ENCODE measurements at places on chromosomes 6 and 20. TPM values are rescaled to one million over a fixed set of nuclear protein-coding genes. Genes with fewer than 3 reads are reported as not detected.

DNA sequence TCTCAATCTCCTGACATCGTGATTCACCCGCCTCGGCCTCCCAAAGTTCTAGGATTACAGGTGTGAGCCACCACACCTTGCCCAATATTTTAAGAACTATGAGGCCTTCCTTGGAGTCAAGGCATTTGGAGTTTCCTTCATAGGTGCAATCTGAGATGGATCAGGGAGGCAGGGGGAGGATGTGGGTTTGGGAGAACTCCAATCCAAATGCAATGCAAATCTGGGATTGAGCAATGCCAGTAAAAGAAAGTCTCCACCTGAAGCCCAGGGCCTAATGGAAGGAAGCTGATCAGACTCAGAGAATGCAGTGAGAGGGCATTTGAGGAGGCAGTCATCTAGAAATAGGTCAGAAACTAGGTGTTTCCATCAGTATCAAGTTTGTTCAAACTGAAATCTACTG lies 21.2 kb downstream of the RSPH3 start:
- H3K4me3 ChIP-seq = no peak overlapping the region
- H3K36me3 ChIP-seq = no peaks in the 10 kb centered on the region
- DNase-seq = no peak
- H3K27ac ChIP-seq = no peak overlapping the region
- H3K4me1 ChIP-seq = no peaks in the 10 kb centered on the region
- no peaks in the 10 kb centered on the region for H3K27me3 ChIP-seq

DNA sequence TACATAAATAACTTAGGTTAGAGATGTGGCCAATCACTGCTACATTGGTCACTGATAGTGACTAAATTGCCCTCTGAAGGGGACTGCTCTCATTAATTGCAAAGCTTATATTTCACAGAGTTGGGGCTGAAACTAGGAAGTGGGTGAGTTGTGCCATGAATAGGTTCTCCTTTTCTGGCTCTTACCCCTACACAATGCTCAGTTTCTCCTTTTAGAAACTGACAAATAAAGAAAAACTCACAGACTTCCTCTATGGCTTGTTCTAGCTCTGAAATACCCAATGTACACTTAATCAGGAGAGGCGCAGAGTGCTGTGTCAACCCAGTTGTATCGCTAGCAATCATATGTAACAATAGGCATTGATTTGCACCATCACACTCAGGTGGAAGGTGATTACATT lies 41.2 kb upstream of the PROKR2 start:
- H3K27me3 ChIP-seq = no peaks in the 10 kb centered on the region
- no peak for DNase-seq
- H3K27ac ChIP-seq = no peak overlapping the region
- no peaks in the 10 kb centered on the region for H3K4me1 ChIP-seq

GRCh38 chr6:82484737-82485626 lies 121.4 kb downstream of the TPBG start:
- no peak overlapping the region for H3K4me3 ChIP-seq
- DNase-seq = no peak
- H3K27ac ChIP-seq = no peak overlapping the region
- no peaks in the 10 kb centered on the region for H3K36me3 ChIP-seq

GRCh38 chr6:13470238-13471140 lies 16.9 kb downstream of the GFOD1 start:
- no peaks in the 10 kb centered on the region for H3K4me1 ChIP-seq
- DNase-seq = no peak
- H3K27ac ChIP-seq = no peak overlapping the region

DNA sequence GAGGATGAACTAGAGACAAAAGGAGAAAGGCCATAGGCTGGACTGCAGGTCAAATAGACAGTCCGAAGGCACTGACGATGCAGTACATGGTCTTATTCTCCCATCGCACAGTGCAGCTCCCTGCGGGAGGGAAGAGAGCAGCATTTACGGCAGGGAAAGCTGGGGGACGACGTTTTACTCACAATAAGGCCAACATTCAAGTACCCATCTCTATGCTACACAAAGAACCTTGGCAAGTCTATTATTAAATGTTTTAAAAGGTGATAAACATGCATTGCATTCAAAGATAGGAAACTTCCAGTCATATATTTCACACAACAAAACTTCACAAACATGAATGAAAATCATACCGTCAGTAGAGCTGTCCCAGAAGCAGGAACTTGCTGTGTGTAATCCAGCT lies 7.8 kb downstream of the DYNLT1 start:
- no peaks in the 10 kb centered on the region for H3K36me3 ChIP-seq
- no peak overlapping the region for H3K4me3 ChIP-seq

DNA sequence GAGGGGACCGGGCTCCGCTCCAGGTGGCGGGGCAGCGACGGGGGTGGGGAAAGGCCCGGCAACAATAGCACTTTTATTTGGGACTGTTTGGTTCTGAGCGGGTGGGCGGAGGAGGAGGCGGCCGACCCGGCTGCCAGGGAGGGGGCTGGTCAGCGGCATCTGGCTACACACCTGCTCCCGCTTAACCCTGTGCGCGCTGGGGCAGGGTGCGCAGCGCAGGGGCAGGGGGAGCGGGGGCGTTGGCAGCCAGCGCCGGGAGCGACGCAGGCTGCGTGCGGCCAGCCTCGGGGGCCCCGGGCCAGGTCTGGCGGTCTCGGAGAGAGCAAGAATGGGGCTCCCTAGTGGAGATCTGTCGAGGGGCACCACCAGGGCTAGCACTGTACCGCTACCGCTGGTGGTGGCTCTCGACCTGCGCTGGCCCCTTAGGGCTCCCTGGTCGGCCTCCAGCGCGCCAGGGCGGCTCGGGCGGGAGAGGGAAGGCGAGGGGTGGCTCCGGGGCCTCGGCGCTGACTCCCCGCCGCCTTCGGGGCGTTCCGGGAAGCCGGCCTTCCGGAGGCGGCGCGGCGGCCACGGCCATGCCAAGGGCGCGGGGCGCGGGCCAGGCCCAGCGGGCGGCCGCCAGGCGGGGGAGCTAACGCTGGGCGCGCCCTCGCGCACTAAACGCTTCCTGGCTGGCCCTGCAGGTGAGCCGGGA lies 92.4 kb downstream of the NCR2 start:
- H3K27ac ChIP-seq = peak overlapping the region; percentile 84
- peak overlapping the region; percentile 29 for H3K4me3 ChIP-seq
- H3K4me1 ChIP-seq = no peaks in the 10 kb centered on the region
- no peaks in the 10 kb centered on the region for H3K36me3 ChIP-seq

DNA sequence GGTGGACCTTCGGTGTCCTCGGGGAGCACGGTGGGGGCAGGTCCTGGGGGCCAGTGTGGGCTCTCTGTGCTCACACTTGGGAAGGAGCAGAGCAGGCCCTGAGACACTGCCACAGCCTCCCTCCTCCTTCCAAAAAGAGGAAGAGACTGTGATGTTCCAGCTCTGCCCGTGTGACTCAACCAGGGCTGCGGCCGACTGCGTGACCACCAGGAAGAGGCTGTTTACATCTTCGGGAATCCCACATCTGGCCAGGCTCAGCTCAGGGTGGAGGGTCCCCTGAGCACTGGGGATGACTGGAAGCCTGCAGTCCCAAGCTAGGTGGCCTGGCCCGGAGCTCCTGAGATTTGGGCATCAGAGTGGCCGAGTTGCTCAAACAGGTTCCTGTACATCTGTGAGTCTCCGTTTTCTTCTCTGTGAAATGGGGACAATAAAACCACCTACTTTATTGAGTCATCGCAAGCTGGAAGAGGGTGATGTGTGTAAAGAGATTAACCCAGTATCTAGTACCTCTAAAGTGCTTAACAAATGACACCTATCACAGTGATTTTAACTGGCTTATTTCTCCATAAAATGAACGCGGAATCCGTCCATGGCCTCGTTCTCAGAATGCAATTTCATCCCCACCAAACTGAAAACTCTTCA lies 242.1 kb downstream of the DLL1 start:
- no peak overlapping the region for H3K27ac ChIP-seq
- H3K4me1 ChIP-seq = no peaks in the 10 kb centered on the region
- H3K4me3 ChIP-seq = no peak overlapping the region
- peak; percentile 75 for DNase-seq
- no peaks in the 10 kb centered on the region for H3K27me3 ChIP-seq

ELOVL4 gene
- polyA plus RNA-seq = 2.3 TPM

PNPLA1 gene
- 0.15 TPM for polyA plus RNA-seq

SOX18 gene
- 2.6 TPM for polyA plus RNA-seq

TDRD6 gene
- polyA plus RNA-seq = 1.6 TPM

CGAS gene
- 3.6 TPM for polyA plus RNA-seq

PRICKLE4 gene
- 1.5 TPM for polyA plus RNA-seq

All from aorta (tissue), 5 donors.